ENCODE measurements at places on chromosomes 2 and 18. TPM values are rescaled to one million over a fixed set of nuclear protein-coding genes. Genes with fewer than 3 reads are reported as not detected.

RNF125 gene
- total RNA-seq = 0.65 TPM

FOXI3 gene
- not detected for total RNA-seq

CLEC4F gene
- total RNA-seq = not detected

UGT1A3 gene
- total RNA-seq = not detected

FARP2 gene
- total RNA-seq = 16.8 TPM

PLA2R1 gene
- 2.0 TPM for total RNA-seq

SP100 gene
- 48.7 TPM for total RNA-seq

LRRTM4 gene
- total RNA-seq = not detected

CXCR2 gene
- 0.24 TPM for total RNA-seq

EFHD1 gene
- total RNA-seq = 2.2 TPM

NT5DC4 gene
- not detected for total RNA-seq

SRD5A2 gene
- not detected for total RNA-seq

DNAJC5G gene
- total RNA-seq = not detected

SCYGR4 gene
- total RNA-seq = not detected

PRLH gene
- not detected for total RNA-seq

SF3B1 gene
- total RNA-seq = 86.2 TPM

ZBTB7C gene
- not detected for total RNA-seq

MC5R gene
- total RNA-seq = not detected

KLF7 gene
- total RNA-seq = 12.9 TPM

HMSD gene
- total RNA-seq = 0.78 TPM

EHD3 gene
- total RNA-seq = 36.4 TPM

MALL gene
- 1.6 TPM for total RNA-seq

MYO7B gene
- total RNA-seq = 0.24 TPM

LONRF2 gene
- not detected for total RNA-seq

ANKRD30BL gene
- not detected for total RNA-seq

SPC25 gene
- 3.5 TPM for total RNA-seq

DSG3 gene
- not detected for total RNA-seq

MBD1 gene
- total RNA-seq = 63.9 TPM

ASNSD1 gene
- total RNA-seq = 45.5 TPM

COL6A3 gene
- 2,045 TPM for total RNA-seq

ADD2 gene
- total RNA-seq = 0.88 TPM

ATOH8 gene
- total RNA-seq = 5.3 TPM

LYPD1 gene
- 0.64 TPM for total RNA-seq

MARCHF7 gene
- total RNA-seq = 72.1 TPM

DAW1 gene
- total RNA-seq = 0.32 TPM

MOCOS gene
- 1.4 TPM for total RNA-seq

ELOA2 gene
- not detected for total RNA-seq

GYPC gene
- 93.2 TPM for total RNA-seq

AMER3 gene
- not detected for total RNA-seq

AP1S3 gene
- total RNA-seq = 5.5 TPM

RIT2 gene
- not detected for total RNA-seq

BCL11A gene
- total RNA-seq = 2.5 TPM

STAT1 gene
- 29.1 TPM for total RNA-seq

RAPGEF4 gene
- 0.13 TPM for total RNA-seq

SMYD1 gene
- not detected for total RNA-seq
